ENCODE measurements at places on chromosomes 1 and 21. TPM values are rescaled to one million over a fixed set of nuclear protein-coding genes. Genes with fewer than 3 reads are reported as not detected.

Gene PRDX6
- total RNA-seq = 303 TPM

Gene SRGAP2C
- 12.0 TPM for total RNA-seq

Gene BCAR3
- 75.3 TPM for total RNA-seq

Gene CNTN2
- not detected for total RNA-seq

Gene BCL2L15
- total RNA-seq = 0.86 TPM

Gene THEMIS2
- 0.65 TPM for total RNA-seq

Gene S100A1
- total RNA-seq = 0.96 TPM

Gene COL11A1
- 3.0 TPM for total RNA-seq

Gene CLCA1
- total RNA-seq = not detected

Gene UROD
- total RNA-seq = 46.1 TPM

Gene CRYAA
- total RNA-seq = not detected

Gene FAM177B
- not detected for total RNA-seq

Gene SLC35F3
- total RNA-seq = 5.4 TPM

Gene RGS1
- total RNA-seq = not detected

Gene SELP
- total RNA-seq = not detected

Gene HFM1
- not detected for total RNA-seq

Gene LCE1C
- not detected for total RNA-seq

Gene NBPF10
- 0.55 TPM for total RNA-seq

Gene MAN1C1
- total RNA-seq = 0.37 TPM

Gene CLEC20A
- not detected for total RNA-seq

Gene OR2L2
- not detected for total RNA-seq

Gene MYOG
- not detected for total RNA-seq

Gene TRABD2B
- 2.1 TPM for total RNA-seq

Gene OR2L8
- total RNA-seq = not detected

Gene FCRL1
- not detected for total RNA-seq

Gene ACTN2
- not detected for total RNA-seq

Gene LIN28A
- total RNA-seq = not detected

Gene CCT8
- 173 TPM for total RNA-seq

Gene SLC16A4
- 33.4 TPM for total RNA-seq

Gene CRB1
- not detected for total RNA-seq

Gene C8A
- not detected for total RNA-seq

Gene C4BPA
- total RNA-seq = 0.33 TPM

Gene NES
- total RNA-seq = 1.3 TPM
